ENCODE measurements at places on chromosomes 13 and 19.

GRCh38 chr13:39888865-39889810, 233.7 kb downstream of the COG6 start:
- no peak for DNase-seq

GRCh38 chr19:6720369-6721137, at the start of gene C3:
TSS of gene C3 (minus strand) at chr19:6720650. CDS start at chr19:6720589, 61 bp downstream.
- no peak for DNase-seq

DNA sequence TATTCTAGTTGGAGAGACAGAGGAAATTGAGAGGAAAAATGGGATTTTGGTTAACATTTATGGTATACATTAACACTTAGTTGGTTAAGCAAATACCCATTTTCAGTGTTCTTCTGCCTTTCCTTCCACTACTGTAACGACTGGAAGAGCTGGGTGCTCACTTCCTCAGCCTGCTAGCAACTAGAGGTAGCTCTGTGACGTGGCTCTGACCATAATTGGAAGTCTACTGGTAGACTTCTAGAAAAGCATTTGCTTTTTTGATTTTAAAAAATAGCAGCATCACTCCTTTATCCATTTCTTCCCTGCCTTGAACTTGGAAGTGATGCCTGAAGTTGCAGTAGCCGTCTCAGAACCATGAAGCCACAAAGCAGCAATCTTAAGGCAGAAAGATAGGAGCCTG, 15.9 kb downstream of the NHLRC3 start:
- no peak for DNase-seq

DNA sequence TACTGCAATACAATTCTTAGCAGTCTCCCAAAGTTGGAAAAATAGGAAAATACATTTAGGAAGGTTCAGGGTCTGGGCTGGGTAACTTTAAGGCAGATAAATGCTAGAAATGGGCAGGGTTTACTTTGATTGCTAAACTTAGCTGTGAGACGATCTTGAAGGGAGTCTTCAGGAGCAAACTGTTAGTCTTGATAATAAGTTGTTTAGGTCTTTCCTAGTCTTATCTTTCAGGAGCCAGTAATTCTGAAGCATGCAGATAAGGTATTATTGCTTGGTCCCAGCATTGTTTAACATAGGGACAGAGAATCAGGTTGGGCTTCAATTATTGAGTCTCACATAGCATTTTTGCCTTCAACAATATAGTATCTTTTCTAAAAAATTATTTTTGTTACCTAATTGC, 262.4 kb upstream of the MIR17HG start:
- no peak for DNase-seq

DNA sequence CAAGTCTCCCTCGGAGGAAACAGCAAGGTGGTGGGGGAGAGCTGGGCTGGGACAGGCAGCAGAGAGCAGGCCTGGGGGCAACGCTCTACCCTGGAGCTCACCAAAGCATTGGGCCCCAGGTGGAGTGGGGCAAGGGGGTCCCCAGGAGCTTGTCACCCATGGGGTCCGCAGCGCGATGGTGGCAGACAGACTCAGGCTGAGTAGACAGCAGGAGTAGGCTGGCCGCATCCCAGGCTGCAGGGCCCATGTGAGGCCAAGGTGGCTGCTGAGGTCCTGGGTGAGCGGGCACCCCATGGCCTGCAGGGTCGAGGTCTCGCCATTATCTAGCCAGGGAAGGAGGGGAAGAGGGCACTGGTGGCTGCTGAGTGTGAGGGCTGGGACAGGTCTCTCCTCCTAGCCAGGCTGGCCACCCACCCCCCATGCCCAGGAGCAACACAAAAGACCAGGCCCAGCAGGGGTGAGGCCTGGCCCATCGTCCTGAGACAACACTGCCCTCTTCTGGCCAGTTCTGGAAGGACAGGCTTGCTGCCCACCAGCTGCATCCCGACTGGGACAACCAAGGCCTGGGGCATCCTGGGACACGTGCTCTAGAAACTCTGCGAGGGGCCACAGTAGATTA, 33.1 kb downstream of the CEBPG start:
- no peak for DNase-seq

DNA sequence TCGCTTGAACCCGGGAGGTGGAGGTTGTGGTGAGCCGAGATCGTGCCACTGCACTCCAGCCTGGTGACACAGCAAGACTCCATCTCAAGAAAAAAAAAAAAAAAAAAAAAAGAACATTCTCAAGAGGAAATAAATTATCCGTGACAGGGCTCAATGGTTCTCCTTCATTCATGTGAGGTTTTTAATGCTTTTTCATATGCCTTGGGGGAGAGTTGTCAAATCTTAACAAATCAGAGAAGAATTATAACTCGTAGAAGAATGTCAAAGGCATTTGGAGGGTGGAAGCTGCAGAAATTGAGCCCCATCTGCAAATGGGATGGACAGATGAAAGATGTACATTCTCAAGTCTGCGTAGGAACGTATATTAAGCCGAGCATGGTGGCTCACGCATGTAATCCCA, 34.9 kb upstream of the HOMER3 start:
- no peak for DNase-seq
